ENCODE measurements at places on chromosomes 1 and 21.

DNA sequence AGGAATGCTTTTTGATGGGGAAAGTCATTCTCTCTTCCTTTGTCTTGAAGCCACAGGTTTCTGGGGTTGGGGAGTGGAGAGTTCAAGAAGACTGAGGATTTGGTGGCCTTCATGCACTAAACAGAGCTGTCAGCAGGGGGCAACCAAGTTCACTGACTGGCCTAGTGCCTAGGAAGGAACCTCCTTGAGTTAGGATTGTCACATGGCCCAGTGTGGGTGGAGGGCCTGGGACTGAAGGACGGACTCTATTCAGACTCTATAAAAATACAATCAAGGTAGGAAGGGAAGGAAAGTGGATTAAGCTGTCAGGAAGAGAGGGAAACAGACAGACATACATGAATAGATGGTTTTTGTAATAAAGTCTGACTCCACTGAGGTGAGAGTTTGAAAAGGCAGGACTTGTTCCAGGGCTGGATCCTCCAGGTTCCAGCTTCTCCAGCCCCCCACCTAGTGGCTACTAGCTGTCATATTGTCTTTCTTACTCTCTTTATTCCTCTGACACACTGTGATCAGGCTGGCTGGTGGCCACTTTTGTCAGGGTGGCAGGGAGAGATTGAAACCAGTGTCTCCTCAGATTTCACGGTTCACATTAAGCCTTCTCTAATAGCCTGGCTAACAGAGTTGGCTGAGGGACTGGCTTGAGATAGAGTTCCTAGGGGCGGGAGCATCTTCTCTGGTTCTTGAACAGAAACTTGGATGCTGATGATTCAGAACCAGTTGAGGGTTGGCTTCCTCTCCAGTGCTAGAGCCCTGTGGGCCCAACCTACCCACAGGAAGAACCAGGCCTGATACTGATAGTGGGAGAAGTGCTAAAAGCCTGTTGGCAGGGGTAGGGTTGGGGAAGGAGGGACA lies 4.1 kb upstream of the SH3BGRL3 start:
- DNase-seq = peak; percentile 66

DNA sequence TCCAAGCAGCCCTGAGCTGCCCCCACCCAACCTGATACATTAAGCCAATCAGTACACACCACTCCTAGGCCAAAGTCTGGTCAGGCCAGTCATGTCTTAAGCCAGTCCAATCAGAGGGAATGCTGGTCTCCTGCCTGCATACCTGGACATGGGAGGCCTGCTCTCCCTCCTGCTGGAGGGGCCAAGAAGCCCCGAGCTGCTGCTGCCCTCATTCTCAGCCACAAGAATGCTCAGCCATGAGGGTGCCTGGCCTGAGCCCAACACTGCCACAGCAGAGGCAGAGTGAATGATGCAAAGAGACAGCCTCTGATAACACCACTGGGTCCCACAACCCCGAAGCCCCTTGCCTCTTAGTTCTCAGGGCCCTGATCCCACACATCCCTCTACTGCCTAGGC lies 23.0 kb downstream of the CHD5 start:
- DNase-seq = no peak

DNA sequence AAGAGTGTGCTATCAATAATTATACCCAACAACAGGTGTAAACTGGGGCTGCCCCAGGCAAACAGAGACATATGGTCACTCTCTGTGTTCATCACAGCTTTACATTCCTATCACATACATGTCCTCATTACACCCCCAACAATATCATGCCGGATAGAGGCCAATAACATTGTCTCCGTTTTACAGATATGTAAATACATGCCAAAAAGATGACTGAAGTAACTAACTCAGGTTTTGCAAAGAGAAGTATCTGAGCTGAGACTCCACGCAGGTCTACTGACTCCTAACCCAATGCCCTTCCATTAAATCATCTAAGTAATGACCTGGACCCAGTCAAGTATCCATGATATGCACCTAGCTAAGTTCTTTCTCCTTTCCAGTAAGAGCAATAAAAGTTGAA lies 55.0 kb downstream of the JAK1 start:
- DNase-seq = no peak

- DNase-seq = no peak
Measured at GRCh38 chr21:36700295-36700970, 1.5 kb downstream of the SIM2 start.

- no peak for DNase-seq
Measured at GRCh38 chr1:220800262-220800661, 13.5 kb downstream of the MTARC1 start.

DNA sequence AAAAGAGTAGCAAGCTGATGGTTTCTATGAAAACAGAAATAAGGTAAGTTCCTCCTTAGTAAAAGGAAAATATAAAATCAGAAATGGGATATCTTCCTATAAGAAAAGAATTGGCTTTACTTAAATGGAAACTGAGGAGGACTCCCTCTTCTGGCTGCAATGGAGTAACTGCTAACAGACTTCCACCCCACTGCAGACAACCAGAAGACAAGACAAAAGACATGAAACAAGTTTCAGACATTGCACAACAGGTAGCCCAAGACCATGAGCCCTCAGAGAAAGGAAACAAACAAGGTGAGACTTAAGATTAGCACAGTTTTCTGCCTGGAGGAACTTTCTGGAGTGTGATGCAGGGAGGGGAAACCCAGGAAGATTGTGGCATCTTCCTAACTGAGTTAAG lies 17.0 kb upstream of the OLFML2B start:
- DNase-seq = no peak

GRCh38 chr1:84847253-84848250 lies 45.5 kb downstream of the LPAR3 start:
- DNase-seq = peak; percentile 71

- no peak for DNase-seq
Measured at GRCh38 chr1:162236201-162236600, 140.5 kb downstream of the SPATA46 start.

DNA sequence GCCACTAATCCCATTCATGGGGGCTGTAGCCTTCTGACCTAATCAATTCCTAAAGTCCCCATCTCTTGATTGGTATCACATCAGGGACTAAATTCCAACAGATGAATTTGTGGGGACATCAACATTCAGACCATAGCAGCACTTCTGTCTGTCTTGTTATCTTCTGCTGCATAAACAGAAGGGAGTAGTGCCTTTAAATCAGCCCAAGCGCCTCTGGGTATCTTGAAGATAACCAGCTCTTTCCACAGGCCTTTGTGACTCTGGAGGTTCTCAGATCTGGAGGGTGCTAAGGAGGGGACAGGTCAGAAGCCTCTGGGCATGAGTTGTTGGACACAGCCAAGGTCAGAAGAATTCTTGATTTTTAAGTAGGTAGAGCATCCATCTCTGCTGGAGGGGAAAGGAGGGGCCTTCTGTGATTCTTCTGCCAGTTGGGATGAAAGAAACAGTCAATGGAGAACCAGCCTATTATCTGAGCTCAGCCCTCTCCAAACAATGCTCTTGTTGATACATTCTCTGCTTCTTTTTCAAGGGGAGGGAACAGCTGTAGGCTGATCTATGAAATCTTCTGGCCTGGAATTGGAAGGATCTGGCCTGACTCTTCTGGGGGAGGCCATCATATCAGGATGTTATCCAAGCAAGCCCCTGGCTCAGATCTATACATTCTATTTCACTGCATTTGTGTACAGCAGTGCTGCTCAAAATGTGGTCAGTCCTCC lies 31.3 kb upstream of the LRIG2 start:
- DNase-seq = no peak

GRCh38 chr1:34113887-34114286 lies 51.1 kb downstream of the CSMD2 start:
- DNase-seq = no peak

GRCh38 chr1:101059945-101060542 lies 34.5 kb upstream of the DPH5 start:
- no peak for DNase-seq

DNA sequence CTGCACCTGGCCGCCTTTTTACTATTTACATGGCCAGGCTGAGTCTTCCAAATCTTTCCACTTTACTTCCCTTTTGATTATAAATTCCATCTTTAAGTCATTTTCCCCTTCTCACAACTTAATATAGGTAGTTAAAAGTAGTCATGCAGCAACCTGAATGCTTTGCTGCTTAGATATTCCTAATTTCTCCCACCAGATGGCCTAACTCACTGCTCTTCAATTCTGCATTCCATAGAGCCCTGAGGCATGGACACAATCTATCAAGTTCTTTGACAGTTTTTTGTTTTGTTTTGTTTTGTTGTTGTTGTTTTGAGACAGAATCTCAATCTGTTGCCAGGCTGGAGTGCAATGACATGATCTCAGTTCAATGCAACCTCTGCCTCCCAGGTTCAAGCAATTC lies 21.7 kb upstream of the FAAH start:
- DNase-seq = no peak

- no peak for DNase-seq
Measured at GRCh38 chr1:204589409-204590038, 73.3 kb downstream of the MDM4 start.

- DNase-seq = no peak
Measured at GRCh38 chr1:27931184-27931583, 3.6 kb upstream of the SMPDL3B start.

DNA sequence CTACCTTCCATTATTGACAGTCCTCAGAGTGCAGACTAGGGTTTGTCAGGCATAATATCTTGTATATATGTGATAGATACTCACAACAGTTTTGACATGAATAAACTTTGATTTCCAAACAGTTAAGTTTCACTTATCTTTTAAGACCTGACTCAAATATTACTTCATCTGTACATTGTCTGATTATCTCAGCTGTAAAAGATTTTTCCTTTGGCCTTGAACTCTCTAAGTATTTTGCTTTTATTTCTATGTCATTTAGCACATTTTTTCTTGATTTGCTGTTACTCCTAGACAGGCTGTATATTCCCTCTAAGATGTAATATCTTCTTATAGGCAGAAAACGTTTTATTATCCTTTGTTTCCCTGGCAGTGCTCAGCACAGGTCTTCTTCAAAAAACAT lies 65.6 kb upstream of the DMRTA2 start:
- DNase-seq = no peak

- DNase-seq = no peak
Measured at GRCh38 chr1:12544992-12545391, 73.0 kb downstream of the DHRS3 start.

GRCh38 chr1:178819123-178819522 lies 51.8 kb downstream of the ANGPTL1 start:
- no peak for DNase-seq

- DNase-seq = no peak
Measured at GRCh38 chr1:209319057-209319432, 264.5 kb upstream of the CAMK1G start.

DNA sequence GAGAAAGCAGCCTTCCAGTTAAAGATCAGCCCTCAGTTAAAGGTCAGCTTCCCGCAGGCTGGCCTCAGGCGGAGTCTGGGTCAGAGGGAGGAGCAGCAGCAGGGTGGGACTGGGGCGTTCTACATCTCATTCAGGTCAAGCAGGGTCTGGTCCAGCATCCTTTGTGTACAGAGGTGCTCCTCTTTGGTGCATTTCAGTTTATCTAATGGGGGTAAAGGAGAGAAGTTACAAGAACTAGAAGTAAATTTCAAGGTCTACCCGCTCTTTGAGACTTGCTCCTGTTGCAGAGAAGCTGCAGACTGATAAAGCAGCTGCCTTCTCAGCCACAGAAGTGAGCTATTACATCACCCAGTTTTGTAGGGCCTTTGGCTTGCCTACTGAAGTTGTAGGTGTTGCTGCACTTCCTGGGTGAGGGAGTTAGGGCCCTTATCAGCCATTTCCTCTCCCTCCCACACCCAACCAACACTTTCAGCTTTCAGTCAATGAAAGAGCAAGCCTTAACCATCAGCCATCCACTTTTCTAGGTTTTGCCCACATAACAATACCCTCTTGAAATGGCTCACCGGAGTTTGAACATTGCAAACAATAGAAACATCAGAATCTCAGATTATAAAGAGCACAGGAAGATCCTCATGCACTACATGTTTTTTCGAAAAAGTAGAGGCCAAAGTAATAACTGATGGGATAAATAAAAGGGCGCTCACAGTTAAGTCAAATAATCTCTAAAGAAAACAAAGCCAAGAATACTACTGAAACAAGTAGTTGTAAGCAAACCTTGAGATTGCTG lies 2.8 kb upstream of the NUP210L start:
- DNase-seq = no peak

DNA sequence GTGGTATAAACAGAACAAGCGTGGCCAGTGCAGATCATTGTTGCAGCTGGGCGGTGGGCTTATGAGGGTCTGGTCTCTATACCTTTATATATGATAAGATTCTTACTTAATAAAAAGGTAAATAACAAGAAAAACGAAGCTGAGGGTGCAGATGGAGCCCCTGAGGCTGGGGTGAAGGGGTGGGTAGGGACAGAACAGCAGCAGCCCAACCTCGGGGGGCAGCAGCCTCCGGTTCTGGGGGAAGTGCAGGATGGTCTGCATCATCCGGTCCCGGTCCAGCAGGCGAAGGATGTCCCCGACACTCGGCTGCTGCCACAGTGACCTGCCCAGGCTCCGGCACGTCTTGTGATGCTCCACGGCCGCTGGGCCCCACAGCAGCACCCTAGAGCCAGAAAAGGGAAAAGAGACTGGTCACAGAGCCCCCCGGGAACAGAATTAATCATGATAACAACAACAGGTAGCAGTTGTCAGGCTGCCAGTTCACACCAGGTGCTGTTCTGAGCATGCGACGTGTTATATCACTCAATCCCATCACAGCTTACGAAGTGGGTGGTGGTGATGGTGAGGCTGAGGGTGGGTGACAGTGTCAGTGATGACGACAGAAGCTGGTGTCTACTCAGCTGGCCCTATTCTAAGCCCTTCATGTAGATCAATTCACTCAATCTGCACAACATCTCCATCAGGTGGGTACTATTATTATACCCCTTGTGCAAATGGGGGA lies 35.5 kb downstream of the MRAP start:
- no peak for DNase-seq

- DNase-seq = no peak
Measured at GRCh38 chr1:109761227-109762038, 2.3 kb downstream of the EPS8L3 start.

DNA sequence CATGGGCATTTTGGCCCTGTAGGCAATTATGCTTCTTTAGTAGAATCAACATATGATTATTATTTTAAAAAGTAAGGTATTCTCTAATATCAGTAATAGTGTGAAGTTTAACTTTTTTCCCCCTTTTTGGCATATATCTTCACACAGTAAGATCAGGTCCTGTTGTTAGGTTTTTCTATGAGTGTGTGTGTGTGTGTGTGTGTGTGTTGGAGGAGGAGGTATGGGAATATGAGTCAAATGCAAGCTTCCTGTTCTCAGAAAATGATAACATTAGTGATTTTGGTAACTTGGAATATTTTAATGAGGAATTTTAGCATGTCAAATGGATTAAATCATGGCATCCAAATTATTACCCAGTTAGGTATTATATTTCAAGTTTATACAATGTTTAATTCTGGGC lies 65.8 kb upstream of the BCL10 start:
- DNase-seq = no peak

GRCh38 chr1:79040424-79041082 lies 34.0 kb upstream of the ADGRL4 start:
- no peak for DNase-seq

DNA sequence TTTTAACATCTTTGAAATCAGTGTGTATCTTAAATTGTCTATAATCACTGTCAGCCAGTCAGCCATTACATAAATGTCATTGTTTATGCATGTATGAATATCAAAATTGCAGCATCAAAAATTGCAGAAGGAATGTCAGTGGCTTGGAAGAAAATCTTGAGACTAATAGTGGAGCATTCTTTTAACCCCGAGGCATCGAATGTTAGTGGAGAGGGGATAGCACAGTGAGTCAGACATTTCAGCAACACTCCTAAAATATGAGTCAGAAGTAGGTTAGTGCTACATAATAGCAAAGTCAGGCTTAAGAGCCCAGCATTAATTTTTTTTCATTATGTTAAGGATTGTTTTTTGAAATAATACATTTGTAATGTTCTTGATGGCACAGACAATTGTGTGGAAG lies 45.5 kb downstream of the SNRPE start:
- peak; percentile 91 for DNase-seq

GRCh38 chr1:14255711-14256110 lies 342.8 kb upstream of the KAZN start:
- DNase-seq = no peak
